ENCODE measurements at places on chromosomes 5 and 9.

GRCh38 chr5:16628376-16628775, 11.6 kb upstream of the RETREG1 start:
- DNase-seq = no peak

DNA sequence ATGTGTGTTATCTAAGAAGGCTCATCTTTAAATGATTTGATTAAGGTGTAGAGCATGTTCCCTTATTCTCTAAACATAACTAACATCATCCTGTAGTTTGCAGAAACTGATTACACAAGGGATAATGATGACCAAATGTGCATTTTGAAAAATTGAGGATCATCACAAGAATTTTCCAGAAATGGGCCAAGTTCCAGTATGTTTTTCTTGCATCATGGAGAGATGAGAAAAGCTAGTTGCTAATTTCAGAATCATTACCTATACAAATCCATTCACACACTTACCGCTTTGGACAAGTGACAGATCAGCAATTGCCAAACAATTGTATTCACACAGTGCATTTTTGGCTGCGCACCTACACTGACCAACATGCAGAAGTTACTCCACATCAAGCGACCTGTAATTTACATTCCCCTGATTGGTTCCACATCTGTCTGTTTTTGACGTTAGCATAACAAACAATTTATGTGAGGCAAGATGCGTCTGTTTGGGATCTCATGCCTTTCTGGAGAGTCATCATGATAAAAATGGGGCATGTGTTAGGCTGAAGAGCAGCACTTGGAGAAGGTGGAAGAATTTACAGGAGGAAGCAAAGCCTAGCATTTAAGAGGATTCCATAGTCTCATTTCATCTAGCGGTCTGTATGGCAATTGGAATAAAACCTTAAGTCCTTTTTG, 2.8 kb upstream of the BNC2 start:
- peak; percentile 64 for DNase-seq

GRCh38 chr5:160183075-160183474, 46.2 kb upstream of the FABP6 start:
- no peak for DNase-seq

DNA sequence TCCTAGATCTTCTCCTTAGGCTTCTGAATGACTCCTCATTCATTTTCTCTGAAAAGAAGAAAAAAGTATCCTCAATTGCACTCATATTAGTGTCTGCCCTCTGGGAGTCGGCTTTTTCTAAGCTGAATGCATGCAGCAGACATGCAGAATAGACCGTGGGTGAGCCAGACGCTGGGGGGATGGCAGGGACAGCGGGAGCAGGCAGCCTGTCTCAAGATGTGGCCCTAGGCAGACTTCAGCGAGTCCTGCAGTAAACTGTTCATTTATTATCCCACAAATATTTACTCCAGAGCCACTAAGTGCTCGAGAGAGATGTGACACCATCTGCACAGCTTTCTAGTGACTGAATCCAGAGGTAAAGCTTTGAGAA, 164.9 kb upstream of the RAI14 start:
- DNase-seq = no peak

- peak; percentile 32 for DNase-seq
These were observed at the start of gene EGFLAM for GRCh38 chr5:38258319-38259061. Gene EGFLAM (plus strand): TSS chr5:38258559. CDS start chr5:38258755, 196 bp downstream.

GRCh38 chr9:135340726-135341475, 138.7 kb upstream of the PPP1R26 start:
- DNase-seq = no peak

- no peak for DNase-seq
These were observed 159.2 kb downstream of the TRIO start for GRCh38 chr5:14302330-14302729.

- no peak for DNase-seq
These were observed 5.8 kb upstream of the PLPPR1 start for GRCh38 chr9:101022704-101023103.

GRCh38 chr5:38948501-38948900, 102.7 kb downstream of the OSMR start:
- DNase-seq = peak; percentile 82

DNA sequence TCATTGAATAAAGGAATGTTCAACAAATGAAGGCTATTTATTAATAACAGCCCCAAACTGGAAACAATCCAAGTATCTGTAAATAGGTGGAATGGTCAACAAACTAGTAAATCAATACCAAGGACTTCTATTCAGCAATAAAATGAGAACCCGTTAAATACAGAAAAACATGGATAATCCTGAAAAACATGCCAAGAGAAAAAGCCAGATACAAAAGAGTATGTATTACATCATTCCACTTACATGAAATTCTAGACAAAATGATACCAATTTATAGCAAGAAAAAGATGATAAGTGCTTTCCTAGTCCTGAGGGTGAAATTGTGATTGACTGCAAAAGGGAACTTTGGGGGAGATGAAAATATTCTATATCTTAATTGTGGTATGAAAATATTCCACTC, 3.1 kb downstream of the PJA2 start:
- DNase-seq = peak; percentile 28

DNA sequence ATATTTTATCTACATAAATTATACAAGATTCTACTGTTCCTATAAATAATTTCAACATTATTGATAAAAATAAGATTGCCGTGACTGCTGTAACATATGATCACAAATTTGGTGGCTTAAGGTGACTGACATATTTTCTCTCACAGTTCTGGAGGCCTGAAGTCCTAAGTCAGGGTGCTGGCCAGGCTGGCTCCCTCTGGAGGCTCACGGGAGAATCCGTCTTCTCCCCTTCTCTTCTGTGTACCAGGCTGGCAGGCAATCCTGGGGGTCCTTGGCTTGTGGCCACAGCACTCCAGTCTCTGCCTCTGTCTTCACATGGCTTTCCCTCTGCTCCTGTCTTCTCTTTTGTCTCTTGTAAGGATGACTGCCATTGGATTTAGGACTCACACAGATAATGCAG, 31.7 kb upstream of the IRX2 start:
- no peak for DNase-seq

DNA sequence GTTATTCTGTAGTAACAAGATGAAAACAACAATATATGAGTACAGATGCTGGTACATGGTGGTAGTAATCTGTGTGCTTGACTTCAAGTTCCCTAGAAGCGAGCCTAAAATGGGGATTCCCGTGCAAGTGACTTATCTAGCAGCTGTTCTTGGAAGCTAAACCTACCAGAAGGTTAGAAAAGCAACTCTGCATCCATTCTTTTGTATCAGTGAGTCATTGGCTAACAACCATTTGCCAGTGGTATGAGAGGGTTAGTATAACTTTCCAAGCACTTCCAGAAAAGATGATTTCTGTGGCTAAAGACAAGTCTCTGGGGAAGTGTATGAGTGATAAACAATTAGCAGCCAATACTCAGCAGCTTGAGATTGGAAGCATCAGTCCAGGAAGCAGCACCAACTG, 787.7 kb upstream of the CDH6 start:
- DNase-seq = no peak

GRCh38 chr5:67003685-67003934, 193.0 kb downstream of the CD180 start:
- no peak for DNase-seq

DNA sequence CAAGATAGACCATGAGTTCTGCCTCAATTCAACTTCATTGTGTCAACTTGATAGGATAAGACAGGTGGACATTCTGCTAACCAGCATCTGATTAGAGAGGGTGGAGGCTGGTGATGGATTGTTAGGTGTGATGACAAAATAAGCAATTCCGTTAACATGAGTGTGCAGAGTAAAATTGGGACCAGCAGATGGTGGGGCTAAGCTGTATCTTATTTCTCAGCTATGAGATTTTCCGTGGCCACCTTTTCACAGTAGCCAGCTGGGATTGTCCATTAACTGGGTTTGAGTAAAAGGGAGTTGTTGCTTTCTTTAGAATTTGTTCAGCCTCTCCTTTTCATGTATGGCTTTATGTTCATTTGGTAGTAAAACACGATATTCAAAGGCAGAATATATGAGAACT, 28.8 kb upstream of the TAL2 start:
- no peak for DNase-seq

DNA sequence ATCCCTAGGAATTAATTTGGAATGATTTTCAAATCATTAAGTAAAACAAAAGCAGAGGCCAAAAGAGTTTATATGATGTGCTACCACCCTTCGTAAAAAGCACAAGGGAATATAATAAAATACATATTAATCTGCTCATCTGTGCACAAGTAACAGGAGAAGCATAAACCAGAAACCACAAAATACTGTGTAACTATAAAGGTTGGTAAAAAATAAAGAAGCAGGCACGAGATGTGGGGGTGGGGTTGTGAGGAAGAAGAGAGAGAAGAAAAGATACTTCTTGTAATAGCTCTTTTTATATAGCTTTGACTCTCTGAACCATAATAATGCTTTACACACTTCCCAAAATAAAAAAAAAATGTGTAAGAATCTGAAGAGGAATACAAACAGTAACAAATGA, 214.9 kb upstream of the EFNA5 start:
- no peak for DNase-seq

GRCh38 chr5:98940581-98940980, 11.8 kb upstream of the CHD1 start:
- DNase-seq = peak; percentile 34

GRCh38 chr5:143571642-143572624, 168.4 kb upstream of the NR3C1 start:
- no peak for DNase-seq

DNA sequence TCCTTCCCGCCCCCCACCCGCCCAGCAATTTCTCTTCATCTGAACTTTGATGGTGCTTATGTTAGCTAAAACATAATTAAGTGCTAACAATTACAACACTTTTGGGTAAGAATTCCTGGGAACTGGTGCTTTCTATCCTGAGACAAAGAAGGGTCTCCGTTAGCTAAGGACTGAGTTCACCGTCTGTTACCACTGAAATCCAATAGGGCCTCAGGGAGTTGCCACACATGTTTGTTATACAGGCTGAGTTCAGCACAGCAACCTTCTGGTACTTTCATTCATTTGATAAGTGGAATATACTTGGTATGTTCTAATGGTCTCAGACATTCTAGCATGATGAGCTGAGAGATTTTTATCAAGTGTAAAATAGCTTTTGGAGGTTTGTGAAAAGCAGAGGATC, 437.9 kb downstream of the EFNA5 start:
- DNase-seq = no peak

DNA sequence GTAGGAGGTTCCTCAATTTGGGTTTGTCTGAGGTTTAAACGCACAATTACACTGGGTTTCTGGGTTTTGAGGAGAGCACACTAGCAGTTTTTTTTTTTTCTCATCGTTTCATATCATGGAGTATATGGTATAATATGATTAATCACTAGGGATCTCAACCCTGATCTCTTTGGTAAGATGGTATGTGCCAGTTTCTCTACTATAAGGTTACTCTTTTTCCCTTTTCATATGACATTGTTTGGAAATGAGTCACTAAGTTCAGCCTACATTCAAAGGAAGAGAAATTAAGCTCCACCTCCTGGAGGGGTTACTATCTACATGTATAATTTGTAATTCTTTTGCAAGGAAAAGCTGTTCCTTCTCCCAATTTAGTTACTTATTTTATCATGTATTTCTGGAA, 35.2 kb downstream of the MTRR start:
- DNase-seq = peak; percentile 51

DNA sequence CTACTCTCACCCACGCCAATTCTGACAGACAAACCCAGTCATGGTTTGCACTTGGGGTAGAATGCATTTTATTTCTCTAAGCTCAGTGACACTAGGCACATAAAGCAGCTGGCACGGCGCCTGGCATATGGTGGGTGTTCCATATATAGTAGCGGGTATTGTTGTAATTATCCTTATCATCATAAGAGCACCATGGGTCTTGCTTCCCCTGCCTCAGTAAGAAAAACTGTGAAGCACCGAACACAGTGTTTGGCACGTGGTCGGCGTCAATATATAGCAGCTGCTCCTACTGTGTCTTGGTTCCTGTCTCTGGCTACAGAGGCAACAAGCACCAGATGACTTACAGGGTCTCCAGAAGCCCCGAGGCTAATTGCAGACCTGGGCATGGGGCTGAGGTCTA, 194.1 kb upstream of the PANK3 start:
- no peak for DNase-seq

Measured in adipocyte (in vitro differentiated cells).